ENCODE measurements at places on chromosomes 7 and 10.

- no peak for DNase-seq
Observed at GRCh38 chr7:30928254-30928872, 16.7 kb downstream of the AQP1 start.

- DNase-seq: no peak
Observed at GRCh38 chr7:50723173-50723572, 59.5 kb downstream of the GRB10 start.

DNA sequence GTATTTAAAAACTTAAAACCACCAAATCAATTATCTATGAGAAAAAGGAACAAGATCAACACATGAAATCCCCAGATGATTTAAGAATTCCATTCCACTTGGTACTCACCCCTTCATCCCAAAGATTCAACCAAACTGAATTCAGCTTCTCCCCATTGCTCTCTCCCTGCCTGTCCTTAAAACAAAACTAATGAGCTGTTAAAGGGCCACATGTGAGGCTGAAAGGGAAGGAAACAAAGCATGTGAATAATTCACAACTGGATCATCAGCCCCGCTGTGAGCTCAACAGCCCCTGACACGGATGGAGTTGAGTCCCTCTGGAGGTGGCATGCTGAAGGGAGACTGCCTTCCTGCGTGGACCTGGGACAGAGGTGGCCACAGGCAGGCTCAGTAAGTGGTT, 32.9 kb downstream of the VOPP1 start:
- no peak for DNase-seq

- no peak for DNase-seq
Observed at GRCh38 chr7:142811154-142811737, 40.5 kb downstream of the PRSS2 start.

GRCh38 chr7:27955011-27955410, 215.0 kb downstream of the TAX1BP1 start:
- DNase-seq: no peak

- no peak for DNase-seq
Observed at GRCh38 chr10:100970076-100970913, 991 bp downstream of the SEMA4G start.

DNA sequence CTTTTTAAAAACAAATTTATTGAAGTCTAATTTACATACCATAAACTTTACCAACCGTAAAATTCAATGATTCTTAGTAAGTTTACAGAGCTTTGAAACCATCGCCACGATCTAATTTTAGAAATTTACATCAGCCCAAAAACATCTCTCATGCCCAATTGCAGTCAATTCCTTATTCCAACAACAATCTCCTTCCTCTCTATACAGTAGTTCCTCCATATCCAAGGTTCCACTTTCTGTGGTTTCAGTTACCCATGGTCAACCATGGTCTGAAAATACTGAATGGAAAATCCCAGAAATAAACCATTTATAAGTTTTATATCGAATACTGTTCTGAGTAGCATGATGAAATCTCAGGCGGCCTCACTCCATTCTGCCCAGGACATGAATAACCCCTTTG, 183.4 kb upstream of the ADCY1 start:
- DNase-seq: no peak

DNA sequence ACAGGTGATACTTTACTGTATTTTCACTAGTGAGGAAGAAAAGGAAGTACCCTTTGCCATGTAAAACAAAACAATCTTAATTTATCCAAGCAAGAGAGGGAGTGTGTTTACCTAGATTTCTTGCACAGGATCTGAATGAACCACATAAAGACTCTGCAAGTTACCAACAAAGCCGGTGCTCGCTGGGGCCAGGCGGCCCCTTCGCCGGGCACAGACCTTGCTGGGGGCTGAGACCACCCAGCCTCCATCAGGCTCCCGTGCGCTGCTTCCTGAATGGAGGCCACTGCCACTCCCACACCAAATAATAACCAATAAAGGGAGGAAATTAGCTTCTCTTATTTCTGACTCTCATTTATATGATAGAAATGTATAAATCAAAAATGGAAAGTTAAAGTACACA, 625.0 kb upstream of the ADARB2 start:
- DNase-seq: no peak

DNA sequence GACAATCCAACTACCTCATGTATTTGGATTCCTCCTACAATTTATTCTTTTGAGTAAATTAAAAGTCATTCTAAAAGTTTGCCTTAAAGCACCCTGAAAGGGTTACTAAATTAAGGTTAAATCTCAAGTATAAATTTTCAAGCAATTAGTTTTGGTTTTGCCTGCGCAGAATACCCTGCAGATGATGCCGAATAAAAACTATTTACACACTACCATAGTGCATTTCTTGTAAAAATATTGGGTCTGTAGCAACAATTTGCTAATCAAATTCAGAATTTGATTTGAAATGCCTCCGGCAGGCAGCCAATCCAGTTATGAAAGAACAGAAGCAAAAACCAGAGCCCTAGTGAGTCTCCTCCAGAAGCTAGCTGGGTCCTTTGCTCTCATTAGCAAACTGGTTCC, 122.2 kb downstream of the TWIST1 start:
- no peak for DNase-seq

GRCh38 chr7:81693080-81693479, 76.8 kb downstream of the HGF start:
- DNase-seq: no peak
